ENCODE measurements at places on chromosomes 13 and 19. TPM values are rescaled to one million over a fixed set of nuclear protein-coding genes. Genes with fewer than 3 reads are reported as not detected.
A peak's percentile ranks its signal among the peaks of the same experiment; 100 is the strongest.

Gene C1QTNF9B
- total RNA-seq, result 0.37 TPM

Gene ICAM4
- 1.1 TPM for total RNA-seq

Gene VAV1
- total RNA-seq, result 1.7 TPM

DNA sequence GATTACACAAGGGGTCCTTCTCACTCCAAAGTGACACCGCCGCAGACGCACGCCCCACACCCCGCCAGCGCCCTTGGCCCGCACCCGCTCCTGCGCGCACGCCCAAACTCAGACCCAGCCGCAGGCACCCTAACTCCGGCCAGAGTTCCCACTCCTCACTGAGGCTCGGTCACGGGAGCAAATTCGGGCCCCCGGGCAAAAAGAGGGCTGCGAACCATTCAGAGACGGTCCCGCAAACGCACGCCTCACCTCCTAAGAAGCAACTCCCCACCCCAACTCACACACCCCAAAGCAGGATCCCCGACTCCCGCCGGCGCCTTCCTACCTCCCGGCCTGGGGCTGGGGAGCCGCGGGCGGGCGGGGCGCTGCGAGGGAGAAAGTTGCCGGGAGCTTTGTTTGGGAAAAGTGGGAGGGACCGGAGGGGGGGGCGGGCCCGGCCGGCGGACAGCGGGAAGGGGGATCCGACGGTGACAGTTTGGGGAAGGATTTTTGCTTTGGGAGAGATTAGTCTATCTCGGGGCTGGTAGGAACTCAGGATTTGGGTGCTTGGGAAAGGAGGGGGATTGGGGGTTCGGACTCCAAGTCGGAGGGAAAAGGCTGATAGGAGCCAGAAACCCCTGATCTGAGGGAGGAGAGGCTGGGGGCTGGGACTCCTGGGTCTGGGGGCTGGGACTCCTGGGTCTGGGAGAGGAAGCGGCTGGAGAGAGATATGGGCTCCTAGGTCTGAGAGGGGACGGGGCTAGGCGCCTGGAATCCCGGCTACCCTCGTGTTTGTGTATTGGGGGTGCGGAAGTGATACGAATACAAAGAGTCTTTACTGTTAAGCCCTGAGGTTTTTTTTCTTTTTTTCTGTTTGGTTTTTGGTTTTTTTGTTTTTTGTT lies at the start of gene TEAD2:
Gene TEAD2 (minus strand): TSS at position 369 of the 881 bp plus-strand sequence. CDS start 2,341 bp downstream, outside the sequence.
- peak; percentile 84 for DNase-seq

- no peak for DNase-seq
Measured at GRCh38 chr19:7856109-7856591, 18.0 kb downstream of the PRR36 start.
